ENCODE measurements at places on chromosomes 11 and 22.

DNA sequence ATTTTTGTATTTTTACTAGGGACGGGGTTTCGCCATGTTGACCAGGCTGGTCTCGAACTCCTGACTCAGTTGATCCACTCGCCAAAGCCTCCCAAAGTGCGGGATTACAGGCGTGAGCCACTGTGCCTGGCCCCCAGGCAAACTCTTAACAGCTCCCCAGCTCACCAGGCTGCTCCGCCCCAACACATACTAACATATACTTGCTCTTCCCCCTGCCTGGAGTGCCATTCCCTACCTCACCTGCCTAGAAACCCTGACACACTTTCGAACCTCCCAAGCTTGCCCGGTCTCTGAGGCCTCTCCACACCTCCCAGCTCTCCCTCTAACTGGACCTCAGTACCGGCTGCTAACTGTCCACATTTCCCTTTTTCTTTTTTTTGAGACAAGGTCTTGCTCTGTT, 8.5 kb downstream of the MAP4K2 start:
- no peak for DNase-seq

DNA sequence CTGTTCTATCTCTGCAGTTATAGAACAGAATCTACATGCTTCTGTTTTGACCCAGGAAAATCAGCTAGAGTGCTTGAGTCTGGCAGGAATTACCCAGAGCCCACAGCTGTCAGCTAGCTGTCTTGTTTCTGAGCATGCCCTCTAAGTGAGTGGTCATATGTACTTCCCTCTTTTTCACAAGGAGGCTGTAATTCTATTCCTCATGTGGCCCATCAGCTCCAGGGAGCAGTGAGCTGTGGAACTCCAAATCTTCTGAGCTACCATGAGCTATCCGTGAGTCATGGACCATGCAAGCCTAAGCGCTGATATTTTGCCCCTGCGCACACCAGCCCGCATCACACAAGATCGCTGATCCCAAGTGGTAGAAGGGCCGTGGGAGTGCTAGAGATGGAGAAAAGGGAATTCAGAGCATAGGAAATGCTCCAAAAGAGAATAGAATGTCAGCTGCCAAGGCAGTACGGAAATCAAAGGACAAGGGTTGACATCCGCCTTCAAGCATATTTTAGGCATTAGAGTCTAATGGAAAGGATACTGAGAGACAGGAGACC, 5.4 kb downstream of the FJX1 start:
- peak; percentile 87 for DNase-seq

GRCh38 chr11:125332821-125333220, 163.2 kb downstream of the FEZ1 start:
- DNase-seq, result no peak

- DNase-seq, result no peak
Measured at GRCh38 chr11:112388496-112388895, 127.8 kb upstream of the PLET1 start.

- no peak for DNase-seq
Measured at GRCh38 chr11:95469258-95469657, 238.3 kb upstream of the SESN3 start.

DNA sequence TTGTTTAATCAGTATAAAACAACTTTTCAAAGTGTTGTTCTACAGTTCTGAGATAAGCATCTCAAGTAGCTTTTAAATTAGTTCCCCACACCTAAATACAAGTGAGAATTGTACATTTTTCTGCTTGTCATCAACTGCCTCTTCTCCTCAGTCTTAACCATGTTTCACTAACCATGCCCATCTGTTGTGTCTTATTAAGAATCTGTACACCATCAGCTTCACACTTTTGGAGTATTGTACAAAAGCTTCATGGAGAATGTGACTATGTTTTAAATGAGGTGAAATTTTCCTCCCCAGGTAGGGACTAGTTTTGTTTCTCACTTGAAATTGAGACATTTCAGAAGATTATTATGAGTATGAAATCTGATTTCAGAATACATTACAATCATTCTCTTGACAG, 52.4 kb downstream of the SIK2 start:
- peak; percentile 16 for DNase-seq

DNA sequence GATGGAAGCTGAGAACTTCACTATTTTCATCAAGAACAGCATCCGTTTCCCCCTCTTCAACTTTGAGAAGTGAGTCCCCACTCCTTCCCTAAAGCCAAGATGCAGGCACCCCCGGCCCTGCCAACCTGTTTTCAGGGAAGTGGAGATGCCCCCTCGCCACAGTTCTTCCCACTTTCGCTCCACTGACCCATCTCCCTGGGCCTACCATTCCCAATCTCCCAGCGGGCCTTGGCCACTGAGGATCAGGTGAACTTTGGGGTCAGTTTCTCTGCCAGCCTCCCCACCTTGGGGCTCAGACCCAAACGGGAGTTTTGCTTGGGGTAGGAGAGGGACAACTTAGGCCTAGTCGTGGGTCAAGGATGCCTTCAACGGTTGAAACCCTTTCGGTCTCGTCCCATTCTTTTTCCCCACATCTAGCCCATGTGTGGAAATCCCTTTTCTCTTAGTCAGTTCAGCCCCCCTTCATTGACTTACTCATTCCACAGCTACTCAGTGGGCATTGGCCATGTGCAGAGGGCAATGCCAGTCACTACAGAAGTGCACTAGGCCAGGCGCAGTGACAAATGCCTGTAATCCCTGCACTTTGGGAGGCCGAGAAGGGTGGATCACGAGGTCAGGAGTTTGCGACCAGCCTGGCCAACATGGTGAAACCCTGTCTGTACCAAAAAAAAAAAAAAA, 10.6 kb downstream of the P2RX3 start:
- no peak for DNase-seq

DNA sequence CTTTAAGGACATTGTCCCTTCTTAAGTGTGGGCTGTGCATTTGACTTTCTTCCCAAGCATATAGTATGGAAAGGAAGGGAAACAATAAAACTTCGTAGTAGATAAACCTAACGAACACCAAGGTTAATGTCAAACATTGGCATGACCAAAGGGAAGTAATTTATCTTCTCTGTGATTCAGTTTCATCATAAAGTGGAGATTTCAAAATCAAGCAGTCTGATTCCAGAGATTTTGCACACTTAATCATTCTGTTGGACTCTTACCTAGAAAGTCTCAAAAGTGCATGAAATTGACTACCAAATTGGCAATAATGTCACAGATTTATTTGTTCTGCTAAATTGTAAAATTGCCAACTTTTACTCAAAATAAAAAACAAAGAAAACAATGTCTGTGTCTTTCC, 559.7 kb downstream of the JRKL start:
- no peak for DNase-seq

- no peak for DNase-seq
Measured at GRCh38 chr11:121552154-121552553, 99.4 kb upstream of the SORL1-AS1 start.

- DNase-seq, result peak; percentile 37
Measured at GRCh38 chr22:46649141-46650077, 29.2 kb downstream of the GRAMD4 start.

GRCh38 chr11:73878771-73879170, 2.0 kb downstream of the PAAF1 start:
- no peak for DNase-seq

DNA sequence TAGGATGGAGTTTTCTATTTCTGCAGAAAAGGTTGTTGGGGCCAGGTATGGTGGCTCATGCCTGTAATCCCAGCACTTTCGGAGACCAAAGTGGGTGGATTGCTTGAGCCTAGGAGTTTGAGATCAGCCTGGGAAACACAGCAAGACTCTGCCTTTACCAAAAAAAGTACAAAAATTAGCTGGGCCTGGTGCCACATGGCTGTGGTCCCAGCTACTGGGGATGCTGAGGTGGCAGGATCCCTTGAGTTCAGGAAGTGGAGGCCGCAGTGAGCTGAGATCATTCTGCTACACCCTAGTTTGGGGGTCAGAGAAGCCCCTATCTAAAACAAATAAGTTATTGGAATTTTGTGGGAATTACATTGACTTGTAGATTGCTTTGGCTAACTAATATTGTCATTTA, 71.7 kb downstream of the FDX1 start:
- no peak for DNase-seq

DNA sequence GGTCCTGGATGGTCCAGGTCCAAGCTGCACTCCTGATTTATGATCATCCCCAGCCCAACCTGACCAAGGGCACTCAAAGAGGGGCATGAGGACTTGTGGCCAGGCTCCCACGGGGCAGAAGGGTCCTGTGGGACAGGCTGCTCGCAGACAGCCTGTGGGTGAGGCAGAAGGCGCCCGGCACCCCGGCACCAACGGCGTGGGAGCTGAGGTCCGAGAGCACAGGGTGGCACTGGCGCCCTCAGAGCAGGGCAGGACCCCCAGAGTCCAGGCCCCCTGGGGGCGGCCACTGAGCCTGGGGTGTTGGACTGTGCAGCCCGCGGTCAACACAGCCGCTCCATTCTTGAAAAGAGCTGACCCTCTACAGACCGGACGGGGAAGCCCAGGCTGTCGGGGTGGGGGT, 3.3 kb downstream of the IL17REL start:
- DNase-seq, result no peak

- DNase-seq, result peak; percentile 15
Measured at GRCh38 chr11:111225881-111226280, 19.6 kb upstream of the POU2AF2 start.

DNA sequence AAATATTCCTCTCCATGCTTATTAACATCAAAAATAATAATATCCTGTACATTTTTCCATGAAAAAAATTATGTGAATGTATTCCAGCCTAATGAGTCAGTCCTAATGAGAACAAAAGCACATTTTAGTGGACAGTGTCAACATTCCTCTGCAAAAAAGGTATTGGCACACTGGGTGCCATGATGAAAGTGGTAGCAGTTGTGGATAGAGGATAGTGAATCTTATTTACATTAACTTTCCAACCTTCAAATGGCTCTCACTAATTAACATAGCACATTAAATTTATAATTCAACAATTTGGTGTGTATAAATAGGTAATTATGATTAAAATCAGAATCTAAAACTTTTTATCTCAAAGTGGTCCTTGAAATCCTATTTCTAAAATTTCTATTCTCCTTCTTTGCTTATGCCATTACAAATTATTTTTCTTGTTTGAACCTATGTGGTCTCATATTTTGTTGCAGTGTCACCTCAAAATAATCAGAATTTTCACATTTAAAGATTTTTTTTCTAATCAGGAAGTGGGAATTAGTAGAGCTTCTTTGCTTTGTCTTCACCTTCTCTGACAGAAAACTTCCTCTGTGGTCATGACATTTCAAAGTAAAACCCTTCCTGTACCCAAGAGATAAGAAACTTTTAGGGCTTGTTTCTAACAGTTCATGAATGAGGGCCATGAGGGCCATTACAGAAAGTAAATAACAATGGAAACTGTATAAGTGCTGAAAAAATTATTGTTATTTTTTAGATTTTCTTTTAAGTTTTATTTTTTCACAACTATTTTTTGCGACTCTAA, 18.7 kb downstream of the SOX6 start:
- no peak for DNase-seq

GRCh38 chr11:128765571-128766549, 72.0 kb downstream of the FLI1 start:
- no peak for DNase-seq

GRCh38 chr22:27601195-27601594, 200.4 kb downstream of the MN1 start:
- DNase-seq, result no peak

GRCh38 chr22:32411402-32411801, 645 bp downstream of the RTCB start:
- DNase-seq, result peak; percentile 30

- peak; percentile 62 for DNase-seq
Measured at GRCh38 chr11:70545610-70545912, 147.2 kb downstream of the CTTN start.

DNA sequence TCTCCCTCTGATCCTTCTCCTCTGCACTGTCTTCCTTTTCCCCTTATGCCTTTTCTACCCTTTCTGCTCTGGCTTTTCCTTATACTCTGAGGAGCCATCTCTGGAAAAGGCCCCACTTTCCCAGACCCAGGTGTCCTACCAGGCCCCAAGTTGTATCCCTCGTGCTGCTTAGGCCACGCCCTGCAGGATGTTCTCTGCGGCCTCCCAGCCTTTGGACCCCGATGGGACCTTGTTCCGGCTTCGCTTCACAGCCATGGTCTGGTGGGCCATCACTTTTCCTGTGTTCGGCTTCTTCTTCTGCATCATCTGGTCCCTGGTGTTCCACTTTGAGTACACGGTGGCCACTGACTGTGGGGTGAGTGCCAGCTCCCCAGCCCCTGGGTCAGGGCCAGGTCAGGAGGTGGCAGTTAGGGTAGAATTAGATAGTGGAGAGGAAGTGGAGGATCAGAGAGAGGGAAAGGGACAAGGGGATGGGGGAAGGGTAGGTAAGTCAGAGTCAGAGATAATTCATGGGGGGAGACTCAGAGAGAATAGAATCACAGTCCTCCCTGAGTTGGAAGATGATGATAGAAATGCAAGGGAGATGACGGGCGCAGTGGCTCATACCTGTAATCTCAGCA, 8.9 kb downstream of the PGAP2 start:
- DNase-seq, result no peak

DNA sequence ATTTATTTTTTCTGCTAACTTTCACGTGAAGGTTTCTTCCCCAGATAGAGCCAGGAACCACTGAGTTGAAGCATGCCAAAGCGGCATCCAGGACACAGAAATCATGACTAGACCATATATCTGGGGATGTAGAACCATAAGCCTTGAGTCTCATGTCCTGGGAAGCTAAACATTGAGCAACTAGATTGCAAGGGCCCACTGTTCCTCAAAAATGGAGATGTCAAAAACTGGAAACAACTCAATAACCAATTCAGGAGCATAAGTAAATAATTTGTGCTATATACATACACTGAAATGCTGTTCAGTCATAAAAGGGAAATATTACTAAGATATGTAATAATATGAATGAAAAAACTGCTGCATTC, 29.0 kb upstream of the CARD16 start:
- DNase-seq, result no peak

- DNase-seq, result no peak
Measured at GRCh38 chr22:29211066-29211465, 5.4 kb downstream of the EMID1 start.

DNA sequence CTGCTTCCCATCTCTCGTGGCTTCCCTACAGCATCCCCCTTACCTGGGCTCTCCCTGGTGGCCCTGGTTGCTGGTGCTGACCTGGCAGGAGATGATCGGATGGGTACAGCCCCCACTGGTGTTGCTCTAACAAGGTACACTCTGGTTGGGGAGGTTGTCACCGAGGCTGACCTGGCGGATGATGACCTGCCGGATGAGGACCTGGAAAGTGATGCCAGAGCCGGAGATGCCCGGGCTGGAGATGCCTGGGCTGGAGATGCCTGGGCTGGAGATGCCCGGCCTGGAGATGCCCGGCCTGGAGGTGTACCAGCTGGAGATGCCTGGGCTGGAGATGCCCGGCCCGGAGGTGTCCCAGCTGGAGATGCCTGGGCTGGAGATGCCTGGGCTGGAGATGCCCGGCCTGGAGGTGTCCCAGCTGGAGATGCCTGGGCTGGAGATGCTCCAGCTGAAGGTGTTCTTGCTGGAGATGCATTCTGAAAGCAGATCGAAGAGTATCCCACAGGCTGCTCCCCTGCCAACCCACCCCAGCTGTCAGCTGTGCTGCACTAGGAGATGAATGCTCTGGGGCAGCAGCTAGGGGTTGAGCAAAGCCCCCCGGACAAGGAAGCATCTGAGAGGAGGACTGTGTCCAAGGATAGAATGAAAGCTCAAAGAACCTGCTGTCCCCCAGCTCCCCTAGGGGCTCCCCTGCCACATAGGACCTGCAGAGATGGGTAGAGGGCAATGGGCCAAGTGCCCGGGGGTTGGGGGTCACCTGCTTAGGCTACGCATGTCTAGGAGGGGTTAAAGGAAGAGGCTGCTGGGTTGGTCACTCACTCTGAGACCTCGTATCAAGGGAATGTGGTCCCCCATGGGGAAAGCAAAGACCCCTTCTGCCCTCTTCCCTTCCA, 10.6 kb downstream of the TMPRSS13 start:
- DNase-seq, result no peak
